ENCODE measurements at places on chromosomes 5 and 9.

DNA sequence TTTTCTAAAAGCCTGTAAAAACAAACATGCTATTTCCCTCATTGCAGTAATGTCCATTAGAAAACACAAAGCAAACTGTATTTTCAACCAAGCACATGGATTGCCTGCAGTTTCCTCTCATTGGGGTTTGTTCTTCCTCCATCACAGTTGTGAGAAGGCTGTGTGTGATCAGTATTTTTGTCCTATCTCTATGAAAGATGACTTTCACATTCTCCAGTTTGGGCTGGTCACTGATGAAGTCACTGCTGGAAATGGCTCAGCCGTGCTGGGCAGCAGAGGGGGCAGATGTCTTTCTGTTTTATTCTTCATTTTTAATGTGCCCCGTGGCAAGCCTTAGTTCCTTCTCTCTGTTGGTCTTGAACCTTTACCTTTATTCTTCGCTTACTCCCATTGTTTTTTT lies 288.9 kb upstream of the MPDZ start:
- no peak for DNase-seq

- DNase-seq, result no peak
These were observed 102.0 kb downstream of the ZNF462 start for GRCh38 chr9:106964822-106965525.

- DNase-seq, result no peak
These were observed 107.1 kb downstream of the PALM2AKAP2 start for GRCh38 chr9:109887079-109887478.

DNA sequence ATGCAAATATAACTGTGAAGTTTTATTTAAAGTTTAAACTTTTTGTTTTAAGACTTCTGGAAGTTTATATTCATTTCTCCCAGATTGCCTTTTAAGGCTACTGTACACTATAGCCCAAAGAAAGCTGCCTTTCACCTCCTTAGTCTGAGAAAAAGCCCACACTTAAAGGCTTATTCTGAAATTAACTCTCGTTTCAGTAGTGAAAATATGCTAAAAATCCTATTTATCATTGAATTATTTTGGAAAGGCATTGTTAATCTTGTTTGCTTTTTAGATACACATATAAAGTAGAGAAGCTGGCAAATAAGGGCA lies 3.3 kb upstream of the PURA start:
- DNase-seq, result no peak

DNA sequence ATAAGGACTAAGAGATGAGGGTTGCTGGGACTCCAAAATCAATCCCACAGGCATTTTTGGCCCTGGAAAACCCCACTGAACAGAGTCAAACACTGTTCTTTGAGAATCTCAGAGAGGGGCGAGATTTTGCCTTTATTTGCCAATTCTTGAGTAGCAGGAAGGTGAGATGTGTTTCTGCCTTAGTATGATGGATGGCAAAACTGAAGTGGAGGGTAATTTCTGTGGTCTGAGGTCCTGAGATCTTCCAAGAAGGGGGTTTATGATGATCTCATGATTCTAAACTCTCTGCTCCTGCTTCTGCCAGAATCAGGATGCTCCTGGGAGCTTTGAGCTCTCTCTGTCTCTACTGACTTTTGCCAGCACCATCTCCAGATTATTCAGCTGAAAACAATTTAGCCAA lies 174.8 kb upstream of the CLINT1 start:
- DNase-seq, result no peak

DNA sequence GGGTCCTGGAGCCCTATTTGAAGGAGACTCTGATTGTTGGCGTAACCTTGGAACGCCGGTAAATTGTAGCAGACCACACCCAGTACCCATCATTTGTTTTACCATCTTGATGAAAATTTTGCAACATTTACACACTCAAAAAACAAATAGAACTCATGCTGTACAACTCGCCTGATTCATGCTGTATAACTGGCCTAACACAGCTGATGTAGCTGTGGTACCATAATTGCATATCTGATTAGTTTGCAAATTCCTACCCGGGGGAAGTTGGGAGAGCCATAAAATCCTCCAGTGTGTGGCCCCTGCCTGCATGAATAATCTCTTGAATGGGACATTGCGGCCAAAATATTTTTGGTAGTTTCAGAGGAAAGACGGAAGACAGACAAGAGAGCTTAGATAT lies 9.7 kb downstream of the NIPAL4 start:
- no peak for DNase-seq

DNA sequence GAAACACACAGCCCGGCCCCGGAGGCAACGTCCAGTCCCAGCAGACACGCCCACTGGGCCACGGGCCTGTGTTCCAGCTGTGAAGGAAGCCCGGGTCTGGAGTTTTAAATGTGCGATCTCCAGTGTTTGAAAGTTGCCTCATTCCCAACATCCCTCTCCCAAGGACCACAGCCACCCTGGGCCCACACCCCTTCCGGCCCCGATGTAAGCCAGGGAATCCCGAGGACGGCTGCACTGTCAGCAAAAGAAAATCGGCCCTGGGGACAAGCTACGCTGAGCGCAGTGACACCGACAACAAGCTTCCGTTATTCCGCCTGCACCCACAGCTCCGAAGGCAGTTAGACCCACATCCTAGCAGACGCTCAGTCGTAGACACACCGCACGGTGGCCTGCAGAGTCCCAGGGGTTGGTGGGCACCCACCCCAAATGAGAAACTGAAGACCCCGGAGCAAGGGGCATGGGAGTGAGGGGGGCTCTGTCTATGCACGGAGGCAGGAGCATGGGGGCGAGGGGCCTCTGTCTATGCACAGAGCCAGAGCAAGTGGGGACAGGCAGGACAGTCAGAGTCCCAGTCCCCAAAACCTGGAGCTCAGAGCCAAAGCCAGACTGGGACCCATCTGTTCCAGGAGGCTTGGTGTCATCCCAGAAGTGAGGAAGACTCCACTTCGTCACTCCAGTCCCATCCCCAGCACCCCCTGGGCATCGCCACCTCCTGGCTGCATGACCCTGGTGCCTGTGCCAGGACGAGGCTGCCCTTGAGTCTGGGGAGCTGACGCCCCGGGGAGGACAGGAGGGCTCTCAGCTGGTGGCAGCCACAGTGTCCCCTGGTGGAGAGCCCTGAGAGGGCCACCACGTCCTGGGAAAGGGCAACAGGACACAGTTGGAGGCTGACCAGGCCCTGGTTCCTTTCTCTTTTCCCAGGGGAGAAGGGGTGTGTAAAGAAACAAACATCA lies 23.4 kb downstream of the GLT6D1 start:
- DNase-seq, result no peak

DNA sequence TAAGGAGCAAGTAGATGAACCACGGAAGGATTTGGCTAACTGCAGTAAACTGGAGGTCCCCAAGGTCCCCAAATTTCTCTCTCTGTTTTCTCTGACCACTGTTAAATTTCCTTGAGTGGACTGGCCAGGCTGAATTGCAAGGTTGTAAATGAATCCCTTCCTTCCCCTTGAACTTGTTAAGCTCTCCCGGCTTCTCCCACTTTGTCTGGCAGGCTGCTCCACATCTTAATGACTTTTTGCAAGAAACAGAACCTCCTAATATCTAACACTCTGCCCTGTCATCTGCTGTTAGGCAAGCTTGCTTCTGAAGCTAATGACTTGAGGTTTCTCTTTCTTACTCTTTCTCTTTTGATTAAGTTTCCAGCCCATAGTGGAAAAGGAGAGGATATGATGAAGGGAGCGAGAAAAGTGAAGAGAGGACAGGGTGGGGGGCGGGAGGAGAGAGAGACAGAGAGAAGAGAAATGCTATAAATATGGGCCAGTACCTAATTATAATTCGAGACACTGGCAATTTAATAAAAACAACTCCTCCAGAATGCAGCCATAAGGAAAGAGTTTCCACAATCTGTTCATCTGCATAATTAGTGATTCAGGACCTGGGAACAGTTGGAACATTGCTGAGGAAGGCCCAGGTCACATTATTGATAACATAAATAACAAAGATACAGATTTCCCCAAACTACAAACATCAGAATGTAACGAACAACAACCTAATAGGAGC lies 437.3 kb upstream of the MPDZ start:
- no peak for DNase-seq

GRCh38 chr5:121816164-121816563 lies 35.5 kb upstream of the FTMT start:
- DNase-seq, result no peak

DNA sequence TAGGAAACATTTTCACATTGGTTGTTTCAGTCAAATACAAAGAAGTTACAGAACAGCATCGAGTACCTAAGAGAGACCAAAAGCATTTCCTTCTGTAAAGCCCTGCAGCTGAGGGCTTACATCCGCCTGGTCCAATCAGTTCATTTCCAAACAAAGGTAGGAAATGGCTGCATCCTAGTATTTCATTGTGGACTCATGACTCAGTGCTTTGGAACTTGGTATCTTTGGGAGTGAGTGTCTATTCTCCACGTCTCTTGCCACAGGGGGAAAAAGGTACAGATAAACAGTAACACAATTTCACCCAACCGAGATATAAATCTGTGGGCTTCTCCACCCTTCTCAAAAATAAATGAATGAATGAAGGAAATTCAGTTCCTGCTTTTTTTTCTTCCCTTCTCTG lies 75.4 kb downstream of the NFIB start:
- DNase-seq, result no peak

DNA sequence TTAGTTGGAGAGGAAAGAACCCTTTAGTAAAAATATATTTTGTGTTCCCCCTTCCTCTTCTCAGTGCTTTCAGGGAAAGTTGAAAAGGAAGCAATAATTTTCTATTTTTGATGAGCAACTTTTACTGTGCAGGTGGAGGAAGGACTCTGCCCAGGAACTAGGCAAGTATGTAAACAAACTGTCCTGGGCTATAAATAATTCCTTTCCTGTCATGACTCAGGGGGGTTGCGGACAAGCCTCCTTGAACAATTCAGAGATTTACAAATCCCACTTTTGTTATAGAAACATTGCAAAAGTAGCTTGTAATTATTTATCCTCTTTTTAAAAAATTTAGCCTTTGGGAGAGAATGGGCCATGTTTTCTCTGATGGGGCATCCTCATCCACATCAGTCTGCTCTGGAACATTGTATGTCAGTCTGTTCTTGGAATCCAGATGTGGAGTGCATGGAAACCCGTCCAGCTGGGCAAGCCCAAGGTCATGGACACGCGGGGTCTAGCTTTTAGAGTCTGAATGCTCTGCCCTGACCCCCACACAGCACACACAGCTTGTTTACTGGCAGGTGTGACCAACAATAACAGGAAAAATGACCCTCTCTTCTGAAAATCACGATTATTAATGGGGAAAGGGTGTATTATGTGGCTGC lies 127.6 kb downstream of the GADD45G start:
- DNase-seq, result peak; percentile 4

DNA sequence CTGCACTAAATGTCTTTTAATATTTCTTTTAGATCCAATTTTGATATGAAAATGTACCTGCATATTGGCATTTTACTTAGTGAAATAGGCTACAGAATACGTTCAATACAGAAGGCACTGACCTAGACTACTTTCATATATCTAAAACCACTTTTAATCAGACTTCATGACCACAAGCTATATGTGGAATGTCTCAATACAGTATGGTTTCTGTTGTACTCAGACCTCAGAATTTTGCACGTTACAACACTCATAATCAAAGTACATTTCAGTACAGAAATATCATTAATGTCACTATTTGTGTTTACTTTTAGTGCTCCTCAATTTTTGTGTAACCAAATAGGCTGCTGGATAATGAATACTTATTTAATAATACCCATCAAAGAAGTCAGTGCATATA lies 74.8 kb downstream of the MEF2C start:
- DNase-seq, result no peak

DNA sequence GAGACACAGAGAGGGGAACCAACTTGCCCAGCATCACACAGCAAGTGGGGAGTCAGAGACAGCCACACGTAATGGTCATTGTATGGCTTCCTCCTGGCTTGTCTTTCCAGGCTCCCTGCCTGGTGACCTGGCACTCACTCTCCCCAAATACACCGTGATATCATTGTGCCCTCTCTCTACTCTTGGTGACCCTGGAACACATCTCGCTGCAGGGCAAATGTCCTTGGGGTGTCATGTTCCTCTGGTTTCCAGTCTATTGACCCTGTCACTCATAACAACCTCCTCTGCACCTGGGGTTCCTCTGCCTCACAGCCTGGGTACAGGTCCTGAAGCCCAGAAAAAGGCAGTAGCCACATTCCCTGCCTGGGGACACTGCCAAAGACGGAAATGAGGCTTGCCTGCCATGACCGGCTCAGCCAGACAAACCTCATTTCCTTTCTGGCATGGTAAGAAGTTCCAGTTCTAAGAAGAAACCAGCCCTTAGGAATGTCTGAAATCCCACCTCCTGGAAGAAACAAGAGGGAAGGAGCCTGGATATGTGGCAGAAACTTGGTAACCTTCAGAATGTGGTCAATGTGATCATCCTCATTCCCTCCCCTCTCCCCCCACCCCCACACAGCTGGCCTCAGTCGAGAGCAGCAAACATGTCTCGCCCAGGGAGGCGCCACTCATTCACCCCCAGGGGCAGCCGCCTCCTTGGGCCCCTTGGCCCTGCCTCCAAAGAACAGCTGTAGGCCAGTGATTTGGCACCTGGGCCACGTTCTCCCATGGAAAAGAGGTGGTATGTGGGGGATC lies 30.6 kb upstream of the SMU1 start:
- no peak for DNase-seq

- DNase-seq, result peak; percentile 40
These were observed 2.1 kb downstream of the CCNO start for GRCh38 chr5:55231029-55231918.

DNA sequence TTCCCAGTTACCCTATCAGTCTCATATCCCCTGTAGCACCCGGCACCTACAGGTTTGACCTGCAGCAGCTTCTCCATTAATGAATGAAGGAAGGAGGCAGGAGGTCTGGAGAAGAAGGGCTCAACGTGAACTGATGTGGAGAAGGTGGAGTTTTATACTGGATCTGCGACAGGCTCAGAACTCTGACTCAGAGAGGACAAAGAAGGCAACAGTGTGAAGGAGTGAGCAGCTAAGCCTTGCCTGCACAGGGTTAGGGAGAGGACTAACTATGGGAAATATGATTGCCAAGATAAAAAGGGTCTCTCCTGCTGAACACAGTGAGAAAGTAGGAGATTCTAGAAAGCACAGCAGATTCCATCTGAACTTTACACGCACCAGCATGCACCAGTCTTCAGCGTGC lies 23.6 kb downstream of the RASEF start:
- DNase-seq, result no peak

DNA sequence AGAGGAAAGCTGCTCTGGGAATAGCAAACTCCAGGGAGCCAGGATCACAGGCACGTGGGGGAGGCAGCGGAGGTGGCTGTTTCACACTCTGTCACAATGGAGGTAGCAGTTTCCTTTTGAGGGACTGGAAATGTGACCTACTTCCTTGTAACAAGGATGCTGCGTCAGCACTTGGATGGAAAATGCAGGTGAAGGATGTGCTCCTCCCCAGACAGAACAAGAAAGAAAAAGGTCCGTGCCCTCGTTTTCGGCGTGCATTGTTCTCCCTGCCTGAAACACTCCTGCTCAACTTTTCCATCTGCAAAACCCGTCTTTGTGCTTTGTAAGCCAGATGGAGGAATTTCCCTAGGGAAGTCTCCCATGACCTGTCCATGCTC lies 55.1 kb upstream of the SH3PXD2B start:
- no peak for DNase-seq

Measured in NCI-H1105 treated with DMSO at 0.1 percent for 48 hours (cell line).